ENCODE measurements at places on chromosomes 16 and 17.

DNA sequence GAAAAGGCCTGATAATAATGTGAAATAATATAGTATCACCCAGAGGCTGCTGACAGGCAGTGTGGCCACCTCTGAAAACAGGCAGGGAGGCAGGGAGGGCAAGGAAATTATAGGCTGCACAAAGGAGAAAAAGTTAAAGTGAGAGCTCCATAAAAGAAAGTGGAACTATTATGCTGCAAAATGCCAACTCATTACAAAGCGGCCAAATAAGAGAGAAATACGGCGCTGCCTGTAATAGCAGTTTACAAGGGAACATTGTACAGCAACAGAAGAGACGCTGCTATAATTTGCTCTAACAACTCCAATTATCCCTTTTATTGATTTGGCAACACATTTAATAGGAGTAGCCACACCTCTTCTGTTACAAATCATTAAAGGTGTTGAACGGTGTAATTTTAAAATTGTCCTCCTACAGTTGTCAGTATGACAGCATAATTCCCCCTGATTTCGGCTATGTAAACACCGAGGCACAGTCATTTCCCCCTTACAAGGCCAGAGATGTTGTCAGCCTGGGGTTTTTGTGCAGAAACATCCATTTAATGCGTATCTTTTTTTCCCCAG is 120.3 kb downstream of the MRM1 start:
- no peak for DNase-seq

GRCh38 chr17:15260376-15261257 is 4.5 kb downstream of the PMP22 start:
- no peak for DNase-seq

GRCh38 chr17:3475812-3476610 is at the start of gene ASPA:
Gene ASPA (plus strand): TSS chr17:3475997. CDS start chr17:3476160, 163 bp downstream.
- DNase-seq, result no peak

- no peak for DNase-seq
Measured at GRCh38 chr17:38315497-38315896, 18.5 kb downstream of the MRPL45 start.

DNA sequence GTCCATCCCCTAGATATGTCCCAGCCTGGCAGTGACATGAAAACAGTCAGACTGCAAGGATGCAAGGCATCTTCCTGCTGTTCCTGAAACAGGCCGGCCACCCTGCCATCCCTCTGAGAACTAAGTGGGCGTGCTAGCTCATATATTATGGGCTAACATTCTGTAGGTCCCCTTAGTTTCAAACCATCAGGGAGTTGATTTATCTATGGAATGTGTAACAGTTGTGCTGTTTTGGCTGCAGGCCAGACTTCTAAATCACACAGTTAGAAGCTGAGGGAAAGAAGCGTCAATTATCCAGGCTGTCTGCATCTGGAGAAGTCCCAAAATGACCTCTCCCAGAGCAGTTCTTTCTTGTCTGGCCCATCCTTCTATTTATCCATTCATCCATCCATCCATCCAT is 102.7 kb upstream of the DNAH9 start:
- no peak for DNase-seq

- DNase-seq, result no peak
Measured at GRCh38 chr16:87742781-87743490, 22.9 kb downstream of the KLHDC4 start.

- DNase-seq, result no peak
Measured at GRCh38 chr17:6753006-6753445, 2.8 kb upstream of the XAF1 start.

GRCh38 chr16:48013491-48013901 is 142.3 kb downstream of the ABCC12 start:
- DNase-seq, result no peak

DNA sequence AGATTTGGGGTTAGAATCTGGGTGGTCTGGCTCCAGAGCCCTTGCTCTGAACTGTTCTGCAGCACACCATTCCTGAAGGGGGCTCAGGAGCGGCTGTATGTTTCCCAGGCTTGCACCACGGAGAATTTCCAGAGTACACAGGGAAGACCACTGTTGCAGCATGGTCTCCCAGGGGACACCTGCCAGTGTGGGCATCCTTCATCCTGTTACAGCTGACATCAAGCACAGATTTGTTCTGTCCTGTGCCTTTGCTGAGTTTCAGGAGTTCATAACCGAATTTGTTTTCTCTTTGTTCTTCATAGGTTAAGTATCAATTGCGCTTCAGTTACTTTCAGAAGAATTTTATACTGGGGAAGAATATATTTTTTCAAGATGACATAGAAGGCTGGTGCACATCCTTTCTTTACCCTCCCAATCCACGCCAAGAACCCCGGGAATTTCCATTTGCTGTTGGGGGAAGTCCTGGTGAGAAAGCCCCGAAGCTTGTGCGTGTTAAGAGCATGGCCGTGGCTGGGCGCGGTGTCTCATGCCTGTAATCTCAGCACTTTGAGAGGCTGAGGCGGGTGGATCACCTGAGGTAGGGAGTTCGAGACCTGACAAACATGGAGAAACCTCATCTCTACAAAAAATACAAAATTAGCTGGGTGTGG is 26.3 kb upstream of the ABCA3 start:
- no peak for DNase-seq

DNA sequence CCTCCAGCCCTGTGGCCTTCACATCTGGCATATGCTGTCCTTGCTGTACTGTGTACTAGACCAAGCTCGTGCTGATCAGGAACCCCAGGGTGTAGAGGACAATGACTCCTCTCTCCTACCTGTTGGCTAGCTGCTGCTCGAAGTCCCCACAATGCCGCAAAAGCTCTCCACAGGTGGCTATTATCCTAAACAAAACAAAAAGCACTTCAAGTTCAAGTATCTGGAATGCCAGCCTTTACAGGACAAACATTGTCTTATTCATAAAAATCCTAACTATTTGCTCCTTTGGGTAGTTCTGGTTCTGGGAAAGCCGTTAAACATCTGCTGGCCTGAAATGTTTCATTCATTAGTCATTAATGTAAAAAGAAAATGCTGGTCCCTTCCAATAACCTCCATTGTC is 42.8 kb downstream of the COG7 start:
- no peak for DNase-seq

DNA sequence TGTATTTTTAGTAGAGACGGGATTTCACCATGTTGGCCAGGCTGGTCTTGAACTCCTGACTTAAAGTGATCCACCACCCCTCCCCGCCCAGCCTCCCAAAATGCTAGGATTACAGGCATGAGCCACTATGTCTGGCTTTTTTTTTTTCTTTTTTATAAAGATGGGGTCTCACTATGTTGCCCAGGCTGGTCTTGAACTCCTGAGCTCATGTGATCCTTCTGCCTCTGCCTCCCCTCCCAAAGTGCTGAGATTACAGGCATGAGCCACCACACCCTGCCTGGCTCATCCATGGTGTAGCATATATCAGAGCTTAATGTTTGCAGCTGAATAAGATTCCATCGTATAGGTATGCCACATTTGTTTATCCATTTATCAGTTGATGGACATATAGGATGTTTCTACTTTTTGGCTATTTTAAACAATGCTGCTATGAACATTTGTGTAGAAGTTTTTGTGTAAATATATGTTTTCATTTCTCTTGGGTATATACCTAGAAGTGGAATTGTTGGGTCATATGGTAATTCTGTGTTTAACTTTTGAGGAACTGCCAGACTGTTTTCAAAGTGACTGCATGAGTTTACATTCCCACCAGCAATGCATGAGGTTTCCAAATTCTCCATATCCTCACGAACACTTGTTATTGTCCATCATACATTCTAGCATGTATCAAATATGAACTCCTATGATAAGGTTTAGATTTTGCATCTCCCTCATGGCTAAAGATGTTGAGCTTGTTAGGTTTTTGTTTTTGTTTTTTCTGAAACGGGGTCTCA is 55.7 kb upstream of the HAS3 start:
- DNase-seq, result no peak

DNA sequence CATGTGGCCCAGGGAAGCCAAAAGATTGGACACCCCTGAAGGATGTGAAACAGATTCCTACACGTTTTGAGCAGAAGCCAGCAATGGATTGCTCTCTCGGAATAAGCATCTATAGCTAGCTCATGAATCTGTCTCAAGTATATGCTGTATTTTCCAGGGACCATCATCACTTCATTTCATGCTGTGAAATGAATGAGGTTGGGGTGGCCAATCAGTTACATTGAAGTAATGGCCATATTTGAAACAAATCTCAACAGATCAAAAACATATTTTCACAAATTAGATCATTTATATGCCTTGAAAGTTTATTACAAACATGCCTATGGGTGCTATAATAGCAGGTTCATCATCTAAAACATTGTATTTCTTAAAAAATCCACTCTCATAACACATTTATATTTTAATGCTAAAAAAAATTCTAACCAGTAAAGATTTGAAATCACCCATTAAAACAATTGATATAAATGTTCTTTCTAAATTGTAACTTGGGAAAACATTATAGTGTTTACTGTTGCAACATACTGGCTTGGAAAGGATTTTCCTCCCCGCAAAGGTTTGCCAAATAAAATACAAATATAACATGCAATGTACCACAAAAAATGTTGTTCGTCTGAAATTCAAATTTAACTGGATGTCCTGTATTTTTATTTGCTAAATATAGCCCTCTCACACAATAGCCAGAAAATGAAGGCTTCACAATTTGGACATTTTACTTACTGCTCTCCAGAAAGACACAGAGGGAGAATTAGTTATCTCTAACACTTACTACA is 743.6 kb downstream of the KCNJ2 start:
- DNase-seq, result no peak

DNA sequence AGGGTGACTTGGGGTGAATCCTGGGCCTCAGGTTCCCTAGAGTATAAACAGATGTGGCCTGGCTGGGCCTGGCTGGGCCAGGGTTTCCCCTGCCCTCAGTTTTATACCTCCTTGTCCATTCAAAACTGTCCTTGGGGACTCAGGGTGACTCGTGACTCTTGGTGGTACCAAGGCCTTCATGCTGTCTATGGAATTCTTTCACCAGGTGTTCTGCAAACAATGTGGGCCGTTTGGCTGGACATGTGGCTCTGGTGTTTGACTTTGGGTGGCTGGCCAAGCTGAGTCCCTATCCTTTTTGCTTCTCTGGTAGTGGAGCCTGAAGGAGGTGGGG is 3.3 kb downstream of the GPT2 start:
- DNase-seq, result no peak

DNA sequence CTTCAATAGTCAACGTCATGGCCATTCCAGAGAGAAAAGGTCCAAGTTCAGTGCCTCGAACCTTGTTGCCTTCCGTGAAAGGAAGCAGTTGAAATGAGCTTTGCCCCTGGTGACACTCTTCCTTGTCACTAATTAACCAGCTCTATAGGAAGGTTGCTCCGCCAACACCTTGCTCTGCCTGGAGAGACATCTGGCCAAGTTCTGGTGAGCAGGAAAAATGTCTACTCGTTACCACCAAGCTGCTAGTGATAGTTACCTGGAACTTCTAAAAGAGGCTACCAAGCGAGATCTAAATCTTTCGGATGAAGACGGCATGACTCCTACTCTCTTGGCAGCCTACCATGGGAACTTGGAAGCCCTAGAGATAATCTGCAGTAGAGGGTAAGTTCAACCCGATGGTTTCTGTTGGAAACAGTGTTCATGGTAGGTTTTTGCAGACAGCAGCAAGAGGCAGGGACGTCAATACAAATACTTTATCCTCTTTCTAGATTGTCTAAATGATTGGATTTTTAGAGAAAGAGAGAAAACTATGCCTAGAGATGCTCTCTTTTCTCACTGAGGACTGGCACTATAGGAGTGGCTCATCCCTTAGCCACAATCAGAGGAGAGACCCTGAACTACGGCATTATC is at the start of gene ANKS4B:
Gene ANKS4B, plus strand, starts transcription at position 179 of the 630 bp plus-strand sequence. Its CDS starts 39 bp downstream, at position 218.
- no peak for DNase-seq

GRCh38 chr16:66432429-66432828 is 5.3 kb downstream of the BEAN1 start:
- no peak for DNase-seq

DNA sequence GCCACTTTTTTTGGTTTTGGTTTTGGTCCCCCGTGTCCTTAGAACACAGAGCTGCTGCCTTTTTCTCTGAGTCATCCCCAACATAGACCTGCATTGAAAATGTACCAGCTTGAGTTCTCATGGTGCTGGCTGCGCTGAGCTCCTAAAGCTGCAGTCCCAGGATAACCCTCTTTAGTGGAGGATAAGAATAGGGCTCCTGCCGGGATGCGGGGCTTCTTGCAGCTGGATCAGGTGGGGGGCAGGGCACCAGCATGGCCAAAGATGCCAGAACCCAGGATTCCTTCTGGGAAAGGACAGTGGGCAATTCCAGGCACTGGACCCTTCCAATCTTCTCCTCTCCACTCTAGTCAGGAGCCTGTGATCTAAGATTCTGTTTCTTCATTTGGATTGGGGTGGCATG is 8.3 kb upstream of the CLUH start:
- no peak for DNase-seq

GRCh38 chr17:6035801-6036394 is 34.3 kb upstream of the WSCD1 start:
- no peak for DNase-seq

DNA sequence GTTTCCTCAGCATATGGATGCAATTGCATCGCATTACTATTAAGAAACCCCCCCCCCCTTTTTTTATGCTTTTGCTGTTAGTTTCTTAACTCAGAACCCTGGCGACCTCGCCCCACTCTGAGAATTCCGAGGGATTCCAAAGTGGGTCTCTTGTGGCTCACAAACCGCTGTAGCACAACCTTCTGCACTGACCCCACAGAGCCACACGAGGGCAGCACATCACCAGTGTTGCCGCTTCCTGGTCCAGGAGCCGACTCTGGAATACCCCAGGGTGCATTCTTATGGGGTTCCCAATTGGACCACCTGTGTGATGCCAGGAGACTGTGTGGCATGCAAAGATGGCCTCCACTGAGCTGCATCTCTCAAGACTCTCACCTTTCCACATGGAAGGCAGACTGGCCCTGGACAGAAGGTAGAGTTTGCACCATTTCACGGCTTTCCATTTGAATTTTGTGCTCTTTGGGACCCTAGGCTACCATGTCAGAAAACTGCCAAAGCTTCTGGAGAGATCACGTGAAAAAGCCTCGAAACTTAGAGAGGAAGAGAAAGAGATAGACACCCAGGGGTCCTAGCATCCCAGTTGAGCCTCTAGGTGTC is 432.7 kb upstream of the ASIC2 start:
- DNase-seq, result no peak

- no peak for DNase-seq
Measured at GRCh38 chr17:14831491-14831890, 433.6 kb downstream of the PMP22 start.

- DNase-seq, result no peak
Measured at GRCh38 chr17:57970710-57971109, 15.5 kb upstream of the CUEDC1 start.

- DNase-seq, result no peak
Measured at GRCh38 chr17:55737976-55738501, 12.8 kb upstream of the PCTP start.

DNA sequence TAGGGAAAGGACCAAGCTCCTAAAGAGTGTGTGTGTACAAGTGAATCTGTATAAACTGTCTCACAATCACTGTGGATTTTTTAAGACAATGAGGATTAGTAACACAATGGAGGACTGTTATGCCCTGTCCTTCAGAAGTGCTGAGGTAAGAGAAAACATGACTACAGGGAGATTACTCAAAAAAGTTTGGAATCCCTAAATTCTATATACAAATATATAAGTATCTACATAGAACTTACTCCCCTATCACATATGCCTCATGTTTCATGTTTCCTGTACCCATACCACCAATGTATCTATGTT is 81.9 kb downstream of the STH start:
- DNase-seq, result no peak

GRCh38 chr17:9647014-9647413 is 1.7 kb downstream of the USP43 start:
- DNase-seq, result no peak

All from activated T-helper 1 cell treated with anti-CD3 and anti-CD28 coated beads, Interleukin-2, amount 50 U/mL, for 16 hours (primary cell).